ENCODE measurements at places on chromosomes 3 and 15.

GRCh38 chr3:42014458-42014920 lies 52.6 kb upstream of the ULK4 start:
- DNase-seq, result no peak

GRCh38 chr3:116005404-116005803 lies 382.1 kb downstream of the GAP43 start:
- peak; percentile 96 for DNase-seq

DNA sequence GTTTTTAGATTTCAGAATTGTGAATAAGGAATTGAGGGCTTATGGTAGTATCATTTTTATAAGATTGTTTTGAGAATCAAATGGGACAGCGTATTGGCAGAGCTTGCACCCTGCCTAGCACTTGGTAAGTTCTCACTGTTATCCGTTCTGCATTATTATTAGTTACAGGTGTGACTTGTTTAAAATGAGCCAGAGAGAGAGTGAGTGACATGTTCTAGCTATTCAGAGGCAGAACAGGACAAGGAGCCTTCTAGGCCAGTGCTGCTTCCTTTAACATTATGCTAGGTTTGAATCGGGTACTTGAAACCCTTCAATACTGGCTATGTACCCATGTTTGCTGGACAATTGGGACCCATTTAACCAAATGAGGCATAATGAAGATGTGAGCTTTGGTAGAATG lies 133.7 kb downstream of the FILIP1L start:
- no peak for DNase-seq

- DNase-seq, result no peak
Measured at GRCh38 chr15:34869110-34869509, 73.8 kb upstream of the ACTC1 start.

- no peak for DNase-seq
Measured at GRCh38 chr15:40327457-40327856, 4.0 kb downstream of the INAFM2 start.

GRCh38 chr3:24018784-24019570 lies 73.9 kb downstream of the NR1D2 start:
- DNase-seq, result no peak

DNA sequence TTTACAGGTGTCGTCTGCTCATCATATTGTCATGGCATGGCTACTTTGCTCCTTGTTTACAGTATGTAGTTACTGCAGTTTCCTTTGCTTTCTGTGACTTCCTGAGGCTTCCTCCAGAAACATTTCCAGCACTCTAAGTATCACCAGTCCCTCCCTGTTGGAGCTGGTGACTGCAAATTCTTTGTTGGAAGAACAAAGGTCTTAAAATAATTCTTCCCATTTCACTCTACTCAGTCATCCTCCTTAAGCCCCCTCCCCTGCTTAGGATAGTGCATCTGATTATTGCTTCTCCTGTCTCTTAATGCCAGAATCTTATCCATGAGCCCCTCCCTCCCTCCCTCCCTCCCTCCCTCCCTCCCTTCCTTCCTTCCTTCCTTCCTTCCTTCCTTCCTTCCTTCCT lies 72.0 kb downstream of the C3orf38 start:
- DNase-seq, result no peak

- DNase-seq, result no peak
Measured at GRCh38 chr3:149816311-149816710, 3.3 kb downstream of the RNF13 start.

DNA sequence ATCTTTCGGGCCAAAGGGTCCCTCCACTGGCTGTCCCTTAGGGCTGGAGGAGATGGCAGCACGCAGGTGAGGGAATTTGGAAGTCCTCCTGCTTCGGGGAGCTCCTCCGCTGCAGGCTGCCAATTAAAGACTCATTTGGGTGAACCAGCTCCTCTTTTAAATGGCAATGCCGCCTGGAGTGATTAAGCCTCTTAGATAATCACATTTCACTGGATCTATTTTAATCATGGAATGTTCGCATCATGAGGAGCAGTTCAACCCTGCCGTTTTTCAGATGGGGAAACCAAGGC lies 117.9 kb downstream of the LIPC start:
- no peak for DNase-seq

DNA sequence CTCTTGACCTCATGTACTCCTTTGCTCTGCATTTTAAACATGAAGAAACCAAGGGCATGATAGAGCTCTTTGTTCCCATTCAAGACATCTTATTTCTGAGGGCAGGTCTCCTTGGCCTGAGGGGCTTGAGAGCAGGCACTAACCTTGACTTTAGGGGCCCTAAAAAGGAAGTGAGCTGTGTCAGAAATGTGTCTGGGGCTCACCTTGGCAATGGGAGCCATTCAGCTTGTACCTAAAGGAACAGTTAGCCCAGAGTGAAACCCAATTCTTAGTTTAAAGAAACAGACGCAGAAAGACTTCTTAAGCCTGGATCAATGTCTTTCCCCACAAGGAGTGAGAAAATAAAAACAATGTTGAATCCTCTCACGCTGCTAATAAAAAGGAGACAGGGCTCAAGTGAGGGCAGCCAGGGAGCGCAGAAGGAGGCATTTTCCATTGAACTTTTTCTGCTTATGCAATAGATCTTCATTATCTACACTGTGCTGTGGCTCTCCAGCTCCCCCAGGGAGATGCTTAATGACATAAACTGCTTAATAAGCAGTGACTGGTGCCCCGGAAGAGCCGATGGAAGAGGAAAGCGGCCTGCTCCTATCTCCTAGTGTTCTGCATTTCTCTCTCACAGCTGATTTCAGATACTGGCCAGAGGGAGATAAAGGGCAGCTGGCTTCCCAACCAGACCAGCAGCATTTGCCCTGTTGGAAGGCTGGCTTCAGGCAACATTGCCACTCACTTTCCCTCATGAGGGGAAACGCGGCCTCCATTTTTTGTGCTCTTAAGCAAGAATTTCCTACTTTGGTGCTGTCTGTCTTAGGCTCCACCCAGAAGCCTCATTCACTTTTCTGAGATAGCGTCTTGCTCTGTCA lies 152.0 kb downstream of the OPA1 start:
- no peak for DNase-seq

- no peak for DNase-seq
Measured at GRCh38 chr15:74978077-74978476, 17.3 kb upstream of the SCAMP5 start.

- no peak for DNase-seq
Measured at GRCh38 chr3:37862903-37863815, 1.5 kb downstream of the CTDSPL start.

DNA sequence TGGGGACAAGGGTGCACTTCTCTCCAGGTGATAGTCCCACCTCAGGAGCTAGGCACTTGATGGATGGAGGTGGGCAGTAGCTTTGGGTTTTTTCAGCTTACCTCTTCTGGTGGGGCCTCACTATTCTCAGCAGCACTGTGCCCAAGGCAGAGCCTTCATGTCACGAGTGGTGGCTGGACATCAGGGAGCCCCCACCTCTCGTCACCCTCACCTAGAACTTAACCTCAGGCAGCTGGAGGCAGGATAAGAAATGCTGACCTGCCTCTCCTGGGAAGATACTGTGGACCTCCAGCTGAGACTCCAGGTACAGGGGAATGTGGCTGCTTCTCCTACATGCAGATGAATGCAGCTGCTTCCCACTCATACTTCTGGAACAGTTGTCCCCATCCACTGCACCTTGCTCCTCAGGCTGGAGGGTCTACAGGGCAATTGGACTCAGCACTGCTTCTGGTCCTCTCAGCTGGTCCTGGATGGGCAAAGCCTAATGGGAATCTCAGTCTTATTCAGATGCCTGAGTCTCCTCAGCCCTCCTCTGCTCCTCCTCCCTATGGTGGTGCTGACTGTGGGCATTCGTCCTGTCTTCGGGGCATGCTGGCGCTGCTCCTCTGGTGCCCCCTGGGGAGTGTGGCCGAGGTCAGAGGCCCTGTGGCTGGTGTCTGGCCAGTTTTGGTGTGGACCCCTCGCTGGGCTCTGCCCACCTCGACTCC lies 129.9 kb downstream of the KLF13 start:
- no peak for DNase-seq

- DNase-seq, result no peak
Measured at GRCh38 chr3:47912006-47912504, 104.2 kb downstream of the MAP4 start.

- DNase-seq, result peak; percentile 72
Measured at GRCh38 chr3:41418961-41419691, 219.8 kb downstream of the CTNNB1 start.

- no peak for DNase-seq
Measured at GRCh38 chr3:5231074-5231473, 43.6 kb downstream of the EDEM1 start.

All from HS-5 (cell line).